ENCODE measurements at places on chromosomes 5 and 9.
A peak's percentile ranks its signal among the peaks of the same experiment; 100 is the strongest.

DNA sequence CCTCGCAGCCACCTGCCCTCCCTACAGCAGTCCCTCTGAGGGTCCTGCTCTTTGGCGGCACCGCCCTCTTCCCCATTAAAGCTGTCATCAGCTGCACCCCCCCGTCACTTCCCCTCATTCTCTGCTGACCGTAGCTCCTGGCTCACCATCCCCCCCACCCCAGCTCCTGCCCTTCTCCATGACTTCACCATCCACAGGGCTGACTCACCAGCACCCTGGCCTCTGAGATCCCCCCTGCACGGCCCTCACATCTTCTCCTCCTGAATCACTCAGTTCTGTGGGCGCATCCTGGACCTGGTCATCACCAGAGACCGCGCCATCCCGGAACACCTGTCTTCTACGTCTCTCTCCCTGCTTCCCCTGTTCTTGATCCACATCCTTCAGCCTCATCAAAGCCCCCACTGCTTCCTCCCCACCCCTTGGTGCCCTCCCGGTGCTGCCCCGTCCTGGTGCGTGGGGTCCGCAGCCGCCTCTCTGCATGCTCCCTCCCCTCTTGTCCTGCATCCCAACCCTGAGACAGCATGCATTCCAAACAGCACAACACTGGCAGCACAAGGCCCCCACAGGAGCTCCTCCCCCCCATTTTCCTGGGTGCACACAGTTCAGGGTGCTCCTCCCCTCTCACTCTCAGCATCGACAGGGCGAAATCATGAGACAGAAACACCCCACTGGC lies 12.9 kb downstream of the FLT4 start:
- DNase-seq, result no peak

DNA sequence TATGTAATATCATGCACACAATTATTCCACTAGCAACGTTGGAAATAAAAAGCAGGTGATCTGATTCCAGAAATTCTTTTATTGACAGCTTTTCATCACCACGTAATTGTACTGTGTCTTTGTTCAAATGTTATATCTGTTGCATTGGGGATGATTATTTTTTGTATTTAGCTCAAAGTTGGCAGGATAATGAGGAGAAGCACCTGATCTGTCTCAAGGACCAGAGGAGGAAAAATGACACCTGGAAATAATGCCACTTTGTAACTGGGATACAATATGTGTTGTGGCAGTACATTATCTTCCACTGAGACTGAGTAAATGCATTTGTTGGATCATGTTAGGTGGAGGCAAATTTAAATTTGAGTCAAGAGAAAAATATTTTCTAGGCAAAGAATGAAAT lies 1298.8 kb upstream of the CDH6 start:
- no peak for DNase-seq

- no peak for DNase-seq
Measured at GRCh38 chr5:130116972-130117371, 212.7 kb downstream of the CHSY3 start.

DNA sequence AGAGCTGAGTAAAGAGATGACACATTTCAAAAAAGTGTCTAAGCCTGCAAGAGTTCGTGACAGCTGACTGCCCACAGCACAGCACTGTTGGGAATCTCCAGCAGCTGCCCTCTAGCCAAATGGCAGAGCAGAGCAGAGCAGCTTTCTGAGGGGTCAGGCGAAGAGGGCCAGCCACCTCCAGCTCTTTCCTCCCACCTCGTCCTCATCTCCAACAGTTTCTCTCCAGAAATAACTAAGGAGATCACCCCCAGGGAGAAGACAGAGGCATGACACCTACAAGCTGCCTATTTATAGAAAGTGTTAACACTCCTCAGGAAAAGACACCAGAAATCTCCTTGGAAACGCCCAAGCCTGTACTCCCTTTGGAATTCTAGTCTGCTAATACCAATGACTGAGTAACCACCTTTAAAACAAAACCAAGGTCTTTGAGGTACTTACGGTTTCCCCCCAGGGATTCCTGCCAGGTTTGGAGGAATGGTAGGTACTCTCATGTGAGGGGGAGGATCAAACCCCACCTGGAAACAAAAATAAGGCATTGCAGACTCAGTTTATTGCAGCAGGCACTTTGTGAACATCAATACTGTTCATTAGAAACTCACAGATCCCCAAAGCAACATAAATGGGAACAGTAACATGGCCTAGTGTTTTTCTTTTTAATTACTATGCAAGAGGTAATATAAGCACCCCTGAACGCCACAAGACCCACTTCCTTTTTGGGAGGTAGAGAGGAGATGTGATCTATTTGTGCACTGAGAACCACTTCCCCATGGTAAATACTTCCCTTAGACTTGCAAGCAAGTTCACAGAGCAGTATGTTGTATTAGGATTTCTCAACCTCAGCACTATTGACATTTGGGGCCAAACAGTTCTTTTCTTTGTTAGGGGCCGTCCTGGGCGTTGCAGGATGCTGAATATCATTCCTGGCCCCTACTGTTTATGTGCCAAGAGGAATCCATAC lies 79.3 kb downstream of the TLE1 start:
- DNase-seq, result peak; percentile 59

- no peak for DNase-seq
Measured at GRCh38 chr5:107968406-107968843, 297.7 kb upstream of the EFNA5 start.

All from tongue (tissue), 3 donors.